A549 treated with dexamethasone at 1 μM for 4 hours (cell line): ENCODE measurements at places on chromosomes 7 and 10. TPM values are rescaled to one million over a fixed set of nuclear protein-coding genes. Genes with fewer than 3 reads are reported as not detected.

Gene RBM33
- total RNA-seq = 17.1 to 35.0 TPM (median 30.0 TPM) in 5 replicates

Gene ABCB4
- total RNA-seq = 0.02 to 0.12 TPM (median 0.04 TPM) in 3 of 5 replicates, not detected in the others

Gene PAXIP1
- total RNA-seq = 11.7 to 16.2 TPM (median 14.7 TPM) in 5 replicates

Gene ANKRD2
- total RNA-seq = 4.6 to 8.7 TPM (median 7.4 TPM) in 5 replicates

Gene FANK1
- total RNA-seq = 1.9 to 3.2 TPM (median 2.4 TPM) in 5 replicates

Gene ORAI2
- 17.7 to 35.0 TPM (median 33.6 TPM) in 5 replicates for total RNA-seq

Gene GALNT17
- not detected in 5 replicates for total RNA-seq

Gene EPO
- 0.06 TPM in 1 of 5 replicates, not detected in the others for total RNA-seq

Gene DLD
- total RNA-seq = 81.4 to 102 TPM (median 92.0 TPM) in 5 replicates

Gene SBDS
- total RNA-seq = 112 to 126 TPM (median 119 TPM) in 5 replicates

Gene FAM107B
- 100 to 136 TPM (median 120 TPM) in 5 replicates for total RNA-seq

Gene GHRHR
- total RNA-seq = 0.06 TPM in 1 of 5 replicates, not detected in the others

Gene ZNF746
- 13.8 to 21.9 TPM (median 19.7 TPM) in 5 replicates for total RNA-seq

Gene TEX47
- total RNA-seq = not detected in 5 replicates

Gene GRID1
- total RNA-seq = 0.18 to 0.26 TPM (median 0.25 TPM) in 5 replicates

Gene PTF1A
- not detected in 5 replicates for total RNA-seq

Gene HKDC1
- 9.0 to 13.3 TPM (median 10.3 TPM) in 5 replicates for total RNA-seq

Gene TWIST1
- 0.97 to 2.8 TPM (median 2.7 TPM) in 5 replicates for total RNA-seq

Gene ELOVL3
- total RNA-seq = 0.21 to 0.37 TPM (median 0.34 TPM) in 5 replicates

Gene HOXA4
- 1.6 to 2.2 TPM (median 1.7 TPM) in 5 replicates for total RNA-seq

Gene DPP6
- total RNA-seq = not detected in 5 replicates

Gene PRKCQ
- 3.9 to 4.5 TPM (median 4.2 TPM) in 5 replicates for total RNA-seq
